ENCODE measurements at places on chromosomes 16 and 17. TPM values are rescaled to one million over a fixed set of nuclear protein-coding genes. Genes with fewer than 3 reads are reported as not detected.

DNA sequence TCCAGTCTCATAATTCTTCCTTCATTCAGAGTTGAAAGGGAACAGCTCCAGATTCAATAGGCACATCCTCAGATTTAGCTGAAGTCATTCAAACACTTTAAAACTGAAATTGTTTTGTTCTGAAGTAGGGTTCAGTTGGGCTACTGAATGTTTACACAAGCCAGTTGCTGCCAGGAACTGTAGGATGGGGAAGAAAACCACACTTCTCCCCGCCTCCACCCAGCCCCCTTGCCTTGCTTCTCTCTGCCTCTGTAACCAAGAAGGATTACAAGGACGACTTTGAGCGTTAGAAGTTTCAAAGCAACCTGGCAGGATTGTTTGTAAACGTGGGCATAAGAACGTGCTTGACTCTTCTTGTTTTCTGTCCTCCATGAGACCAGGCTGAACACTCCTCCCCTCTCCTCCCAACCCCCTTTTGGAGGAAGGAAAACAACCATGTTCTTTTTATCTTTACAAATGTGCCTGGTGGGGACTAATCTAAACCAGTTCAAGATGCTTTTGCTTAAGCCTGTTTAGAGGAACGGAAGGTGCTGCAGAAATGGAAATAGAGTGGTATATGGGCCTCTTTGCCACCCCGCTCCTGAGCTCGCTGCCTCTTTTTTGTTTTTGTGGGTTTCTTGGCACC, 287.9 kb downstream of the FTO start:
- H3K27me3 ChIP-seq: no peaks in the 10 kb centered on the region
- no peak overlapping the region for H3K27ac ChIP-seq
- H3K4me1 ChIP-seq: peaks cover 7% of the 10 kb centered on the region
- no peak overlapping the region for H3K4me3 ChIP-seq

DNA sequence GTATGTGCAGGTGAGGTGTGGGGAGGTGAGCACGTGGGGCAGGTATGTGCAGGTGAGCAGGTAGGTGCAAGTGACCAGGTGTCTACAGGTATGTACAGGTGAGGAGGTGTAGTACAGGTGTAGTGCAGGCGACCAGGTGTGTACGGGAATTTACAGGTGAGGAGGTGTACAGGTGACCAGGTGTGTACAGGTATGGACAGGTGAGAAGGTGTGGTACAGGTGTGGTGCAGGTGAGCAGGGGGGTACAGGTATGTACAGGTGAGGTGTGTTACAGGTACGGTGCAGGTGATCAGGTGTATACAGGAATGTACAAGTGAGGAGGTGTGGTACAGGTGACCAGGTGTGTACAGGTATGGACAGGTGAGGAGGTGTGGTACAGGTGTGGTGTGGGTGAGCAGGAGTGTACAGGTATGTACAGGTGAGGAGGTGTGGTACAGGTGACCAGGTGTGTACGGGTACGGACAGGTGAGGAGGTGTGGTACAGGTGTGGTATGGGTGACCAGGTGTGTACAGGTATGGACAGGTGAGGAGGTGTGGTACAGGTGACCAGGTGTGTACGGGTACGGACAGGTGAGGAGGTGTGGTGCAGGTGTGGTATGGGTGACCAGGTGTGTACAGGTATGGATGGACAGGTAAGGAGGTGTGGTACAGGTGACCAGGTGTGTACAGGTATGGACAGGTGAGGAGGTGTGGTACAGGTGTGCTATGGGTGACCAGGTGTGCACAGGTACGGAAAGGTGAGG, 12.8 kb upstream of the DBNDD1 start:
- no peak for DNase-seq
- H3K4me3 ChIP-seq: no peak overlapping the region
- no peaks in the 10 kb centered on the region for H3K27me3 ChIP-seq
- H3K27ac ChIP-seq: no peak overlapping the region
- peaks cover 21% of the 10 kb centered on the region for H3K36me3 ChIP-seq
- H3K4me1 ChIP-seq: no peaks in the 10 kb centered on the region

DNA sequence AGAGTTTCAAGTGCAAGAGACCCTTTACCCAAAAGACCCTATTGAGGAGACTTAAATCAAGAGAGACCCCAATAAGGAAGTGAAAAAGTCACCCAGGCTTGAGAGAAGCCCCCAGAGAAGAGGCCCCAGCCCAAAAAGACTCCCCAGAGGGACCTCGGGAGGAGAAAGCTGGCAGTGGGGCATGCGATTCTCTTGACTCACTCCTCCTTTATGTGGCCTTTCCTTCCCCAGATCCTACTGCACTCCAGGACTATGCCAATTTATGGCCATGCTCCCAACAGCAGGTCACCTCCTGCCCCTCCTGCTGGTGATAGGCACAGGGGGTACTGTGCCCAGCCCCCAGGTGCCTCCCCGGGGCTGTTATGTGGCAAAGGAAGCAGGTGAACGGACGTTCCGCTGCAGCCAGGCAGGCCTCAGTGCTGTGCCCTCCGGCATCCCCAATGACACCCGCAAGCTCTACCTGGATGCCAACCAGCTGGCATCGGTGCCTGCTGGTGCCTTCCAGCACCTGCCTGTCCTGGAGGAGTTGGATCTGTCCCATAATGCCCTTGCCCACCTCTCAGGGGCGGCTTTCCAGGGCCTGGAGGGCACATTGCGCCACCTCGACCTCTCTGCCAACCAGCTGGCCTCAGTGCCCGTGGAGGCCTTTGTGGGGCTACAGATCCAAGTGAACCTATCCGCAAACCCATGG, 16.3 kb downstream of the LRRC3C start:
- H3K4me3 ChIP-seq: no peak overlapping the region
- no peaks in the 10 kb centered on the region for H3K36me3 ChIP-seq
- no peak for DNase-seq
- H3K27ac ChIP-seq: no peak overlapping the region
- no peaks in the 10 kb centered on the region for H3K27me3 ChIP-seq
- peaks cover 30% of the 10 kb centered on the region for H3K4me1 ChIP-seq

DNA sequence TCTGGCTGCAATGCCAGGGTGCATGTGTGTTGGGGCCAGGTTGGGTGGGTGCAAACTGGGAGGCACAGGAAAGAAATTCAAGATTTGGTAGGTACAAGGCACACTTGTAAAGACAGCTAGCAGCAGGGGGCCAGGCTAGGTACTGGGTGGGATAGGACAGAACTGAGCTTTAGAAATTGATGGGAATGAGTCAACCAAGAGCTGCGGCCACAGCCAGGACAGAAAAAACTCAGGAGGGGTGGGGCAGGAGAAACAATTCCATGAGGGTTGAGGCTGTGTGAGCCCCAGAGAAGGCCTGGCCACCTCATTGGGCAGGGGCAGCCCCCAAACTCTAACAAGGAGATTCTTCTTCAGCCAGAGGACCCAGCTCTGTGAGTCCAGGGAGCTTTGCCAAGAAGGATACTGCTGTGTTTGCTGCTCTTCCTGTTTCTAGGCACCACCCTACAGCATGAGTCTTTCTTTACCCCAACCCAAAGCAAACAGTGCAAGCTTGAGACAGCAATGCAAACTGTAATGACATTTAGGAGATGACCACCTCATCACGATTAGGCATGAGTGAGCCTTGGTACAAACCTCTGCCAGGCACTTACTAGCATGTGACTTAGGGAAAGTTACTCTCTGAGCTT, 21.3 kb upstream of the CCDC182 start:
- H3K36me3 ChIP-seq: no peaks in the 10 kb centered on the region
- no peak overlapping the region for H3K4me3 ChIP-seq
- no peaks in the 10 kb centered on the region for H3K4me1 ChIP-seq
- no peak for DNase-seq
- H3K27me3 ChIP-seq: peaks cover 3% of the 10 kb centered on the region
- H3K27ac ChIP-seq: no peak overlapping the region

GRCh38 chr17:67993998-67994361, 2.3 kb downstream of the C17orf58 start:
- H3K27me3 ChIP-seq: peaks cover 17% of the 10 kb centered on the region
- peaks cover 29% of the 10 kb centered on the region for H3K4me1 ChIP-seq
- no peak for DNase-seq
- peak overlapping the region; percentile 86 for H3K27ac ChIP-seq

- peaks cover 5% of the 10 kb centered on the region for H3K27me3 ChIP-seq
- no peak overlapping the region for H3K27ac ChIP-seq
- no peak for DNase-seq
Measured at GRCh38 chr16:55256412-55257016, 67.5 kb upstream of the IRX6 start.

GRCh38 chr17:35795007-35795870, at the start of gene MMP28:
Gene MMP28, minus strand, starts transcription at chr17:35795641. Its CDS starts 264 bp downstream, at chr17:35795377.
- peaks cover 20% of the 10 kb centered on the region for H3K27me3 ChIP-seq
- H3K4me3 ChIP-seq: peak within 1 kb of the TSS; percentile 68
- peaks cover 17% of the 10 kb centered on the region for H3K4me1 ChIP-seq
- H3K36me3 ChIP-seq: no peaks in the 10 kb centered on the region
- DNase-seq: peak; percentile 64

- DNase-seq: no peak
- no peaks in the 10 kb centered on the region for H3K4me1 ChIP-seq
- H3K4me3 ChIP-seq: no peak overlapping the region
- H3K36me3 ChIP-seq: no peaks in the 10 kb centered on the region
- no peaks in the 10 kb centered on the region for H3K27me3 ChIP-seq
Measured at GRCh38 chr16:86723689-86724088, 145.3 kb downstream of the FOXL1 start.

GRCh38 chr17:32141258-32141657, 1.0 kb upstream of the RHOT1 start:
- no peaks in the 10 kb centered on the region for H3K27me3 ChIP-seq
- H3K4me3 ChIP-seq: peak overlapping the region; percentile 90
- H3K27ac ChIP-seq: peak overlapping the region; percentile 87
- DNase-seq: no peak

GRCh38 chr17:29674281-29674680, 51.6 kb upstream of the CORO6 start:
- H3K27ac ChIP-seq: peak overlapping the region; percentile 76
- peaks cover 31% of the 10 kb centered on the region for H3K36me3 ChIP-seq
- peaks cover 28% of the 10 kb centered on the region for H3K4me1 ChIP-seq
- H3K4me3 ChIP-seq: no peak overlapping the region
- peak; percentile 31 for DNase-seq

DNA sequence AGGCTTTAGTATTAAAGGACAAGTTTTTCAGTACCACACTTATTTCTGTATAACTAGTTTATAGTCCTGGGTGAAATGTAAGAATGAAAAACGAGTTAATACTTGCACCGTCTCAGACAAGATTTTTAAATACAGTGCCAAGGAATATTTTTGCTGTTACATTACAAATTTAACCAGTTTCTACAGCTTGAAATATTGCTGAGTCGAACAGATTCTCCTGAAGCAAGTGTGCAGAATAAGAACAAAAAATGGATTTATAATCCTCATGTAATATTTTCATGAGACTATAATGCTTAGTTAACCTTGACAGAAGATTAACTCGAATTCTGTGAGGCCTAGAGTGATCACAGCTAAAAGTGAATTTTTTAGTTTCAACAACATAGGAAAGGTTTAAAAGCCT, 3.1 kb downstream of the NETO2 start:
- peaks cover 20% of the 10 kb centered on the region for H3K4me1 ChIP-seq
- H3K27ac ChIP-seq: no peak overlapping the region
- DNase-seq: no peak
- no peak overlapping the region for H3K4me3 ChIP-seq
- no peaks in the 10 kb centered on the region for H3K36me3 ChIP-seq

DNA sequence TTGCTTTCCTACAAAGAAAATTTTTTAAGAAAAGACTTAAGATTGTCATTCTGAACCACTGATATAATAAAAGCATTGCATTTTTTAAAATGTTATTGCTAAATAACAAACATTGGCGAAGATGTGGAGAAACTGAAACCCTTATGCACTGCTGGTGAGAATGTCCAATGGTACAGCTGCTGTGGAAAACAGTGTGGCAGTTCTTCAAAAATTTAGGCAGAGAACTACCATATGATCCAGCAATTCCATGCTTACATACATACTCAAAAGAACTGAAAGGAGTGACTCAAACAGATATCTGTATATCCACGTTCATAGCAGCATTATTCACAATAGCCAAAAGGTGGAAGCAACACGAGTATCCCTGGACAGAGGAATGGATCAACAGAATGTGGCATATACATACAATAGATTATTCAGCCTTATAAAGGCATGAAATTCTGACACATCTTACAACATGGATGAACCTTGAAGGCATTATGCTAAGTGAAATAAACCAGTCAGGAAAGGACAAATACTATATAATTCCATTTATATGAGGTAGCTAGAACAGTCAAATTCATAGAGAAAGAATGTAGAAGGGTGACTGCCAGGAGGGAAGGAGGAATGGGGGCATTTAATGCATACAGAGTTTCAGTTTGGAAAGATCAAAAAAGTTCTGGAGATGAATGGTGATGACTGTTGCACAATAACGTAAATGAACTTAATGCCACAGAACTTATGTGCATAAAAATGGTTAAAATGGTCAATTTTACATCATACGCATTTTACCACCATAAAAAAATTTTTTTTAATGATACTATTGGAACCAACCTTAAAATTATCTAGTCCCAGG, 92.1 kb downstream of the CACNG1 start:
- peaks cover 34% of the 10 kb centered on the region for H3K36me3 ChIP-seq
- H3K4me3 ChIP-seq: no peak overlapping the region
- H3K27ac ChIP-seq: no peak overlapping the region
- H3K27me3 ChIP-seq: no peaks in the 10 kb centered on the region

GRCh38 chr17:74677558-74678466, 34.9 kb downstream of the CD300LF start:
- peaks cover 16% of the 10 kb centered on the region for H3K4me1 ChIP-seq
- H3K4me3 ChIP-seq: no peak overlapping the region
- peaks cover 15% of the 10 kb centered on the region for H3K27me3 ChIP-seq
- no peak overlapping the region for H3K27ac ChIP-seq

DNA sequence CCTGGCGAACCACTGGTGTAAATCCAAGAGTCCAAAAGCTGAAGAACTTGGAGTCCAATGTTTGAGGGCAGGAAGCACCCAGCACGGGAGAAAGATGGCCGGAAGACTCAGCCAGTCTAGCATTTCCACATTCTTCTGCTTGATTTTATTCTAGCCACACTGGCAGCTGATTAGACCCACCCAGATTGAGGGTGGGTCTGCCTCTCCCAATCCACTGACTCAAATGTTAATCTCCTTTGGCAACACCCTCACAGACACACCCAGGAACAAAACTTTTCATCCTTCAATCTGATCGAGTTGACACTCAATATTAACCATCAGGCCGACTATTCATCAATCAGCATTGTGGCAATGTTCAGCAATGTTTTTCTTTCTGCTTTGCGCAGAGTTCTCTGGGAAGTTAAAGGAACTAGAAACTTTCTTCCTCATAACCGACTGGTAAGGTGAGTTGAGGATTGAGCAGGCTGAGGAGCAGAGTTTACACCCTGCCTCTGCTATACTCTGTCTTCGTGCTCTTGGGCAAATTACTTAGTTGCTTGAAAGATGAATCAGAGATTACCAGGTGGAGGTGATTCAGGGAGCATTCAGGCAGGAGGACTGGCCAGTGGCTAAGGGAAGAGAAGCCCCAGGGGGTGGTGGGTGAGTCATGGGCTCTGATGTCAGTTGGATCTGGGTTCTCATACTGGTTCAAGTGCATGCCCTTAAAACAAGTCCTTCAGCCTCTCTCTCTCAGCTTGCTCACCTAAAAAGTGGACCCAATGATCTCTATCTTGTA, 28.2 kb upstream of the BRD7 start:
- peak; percentile 17 for DNase-seq
- peaks cover 9% of the 10 kb centered on the region for H3K4me1 ChIP-seq
- no peaks in the 10 kb centered on the region for H3K27me3 ChIP-seq
- no peak overlapping the region for H3K27ac ChIP-seq
- no peaks in the 10 kb centered on the region for H3K36me3 ChIP-seq

Gene AANAT
- not detected for total RNA-seq

Gene TIGD7
- total RNA-seq: 4.7 TPM

Gene GDE1
- total RNA-seq: 20.0 TPM
